Myometrial cell (primary cell): ENCODE measurements at places on chromosomes 11 and 22. TPM values are rescaled to one million over a fixed set of nuclear protein-coding genes. Genes with fewer than 3 reads are reported as not detected.

The SPTBN2 gene
- total RNA-seq = 0.18 and 0.29 TPM in 2 replicates

The FAM89B gene
- 30.1 and 33.7 TPM in 2 replicates for total RNA-seq

The CNIH2 gene
- 0.29 TPM in 1 of 2 replicates, not detected in the other for total RNA-seq

The GAL gene
- 2.3 and 3.5 TPM in 2 replicates for total RNA-seq

The MIF gene
- total RNA-seq = 473 and 481 TPM in 2 replicates

The KCNK4 gene
- total RNA-seq = 0.35 TPM in 1 of 2 replicates, not detected in the other

The TBRG1 gene
- 29.2 and 29.4 TPM in 2 replicates for total RNA-seq

The TRIM48 gene
- total RNA-seq = not detected in 2 replicates

The CCDC116 gene
- total RNA-seq = not detected in 2 replicates

The NCAM1 gene
- 2.9 and 6.9 TPM in 2 replicates for total RNA-seq

The OR5B17 gene
- not detected in 2 replicates for total RNA-seq

The OR5D16 gene
- not detected in 2 replicates for total RNA-seq

The CRY2 gene
- 7.4 and 7.8 TPM in 2 replicates for total RNA-seq

The C11orf91 gene
- not detected in 2 replicates for total RNA-seq

The SCGB1D2 gene
- not detected in 2 replicates for total RNA-seq

The VWCE gene
- total RNA-seq = 0.58 TPM in 1 of 2 replicates, not detected in the other

The ZNF214 gene
- 2.1 and 2.3 TPM in 2 replicates for total RNA-seq

The ELFN2 gene
- total RNA-seq = 4.9 and 5.8 TPM in 2 replicates

The TUB gene
- total RNA-seq = 4.6 TPM in 2 replicates

The C11orf21 gene
- total RNA-seq = under 0.01 TPM in 1 of 2 replicates, not detected in the other

The KDM4D gene
- total RNA-seq = 0.53 and 0.58 TPM in 2 replicates

The CRYBB2 gene
- total RNA-seq = not detected in 2 replicates

The TEX54 gene
- not detected in 2 replicates for total RNA-seq

The SCN4B gene
- total RNA-seq = not detected in 2 replicates

The TRIM49 gene
- not detected in 2 replicates for total RNA-seq

The KCNK7 gene
- not detected in 2 replicates for total RNA-seq

The MICAL2 gene
- 134 and 162 TPM in 2 replicates for total RNA-seq

The PELI3 gene
- total RNA-seq = 5.3 and 6.3 TPM in 2 replicates

The H19 gene
- total RNA-seq = 41.8 and 55.1 TPM in 2 replicates

The MB gene
- not detected in 2 replicates for total RNA-seq

The USP2 gene
- total RNA-seq = under 0.01 and 0.89 TPM in 2 replicates

The VEGFB gene
- 25.0 and 29.7 TPM in 2 replicates for total RNA-seq

The DDTL gene
- not detected in 2 replicates for total RNA-seq

The BRSK2 gene
- total RNA-seq = not detected in 2 replicates

The CXCR5 gene
- total RNA-seq = not detected in 2 replicates

The ANO5 gene
- total RNA-seq = not detected in 2 replicates

The TCF20 gene
- 19.3 and 25.2 TPM in 2 replicates for total RNA-seq

The NLRP10 gene
- total RNA-seq = 1.6 and 2.9 TPM in 2 replicates

The OR51B4 gene
- not detected in 2 replicates for total RNA-seq

The LRRC56 gene
- total RNA-seq = 0.71 and 1.4 TPM in 2 replicates

The BTBD18 gene
- total RNA-seq = not detected in 2 replicates

The PRG2 gene
- total RNA-seq = not detected in 2 replicates

The LRRN4CL gene
- 5.8 and 6.6 TPM in 2 replicates for total RNA-seq

The LSP1 gene
- 1.9 TPM in 1 of 2 replicates, not detected in the other for total RNA-seq

The SLC1A2 gene
- total RNA-seq = under 0.01 and 0.29 TPM in 2 replicates

The MMP10 gene
- total RNA-seq = 0.29 TPM in 1 of 2 replicates, not detected in the other

The CNGA4 gene
- not detected in 2 replicates for total RNA-seq

The INSC gene
- total RNA-seq = 12.1 and 20.8 TPM in 2 replicates

The SPDYC gene
- total RNA-seq = not detected in 2 replicates

The TRIM34 gene
- 16.5 and 18.5 TPM in 2 replicates for total RNA-seq

The SEPTIN5 gene
- total RNA-seq = 16.5 and 26.2 TPM in 2 replicates

The VSIG10L2 gene
- not detected in 2 replicates for total RNA-seq

The FADS2 gene
- total RNA-seq = 975 and 1,052 TPM in 2 replicates

The MYO18B gene
- 0.29 TPM in 1 of 2 replicates, not detected in the other for total RNA-seq

The ATG2A gene
- 22.7 and 27.4 TPM in 2 replicates for total RNA-seq
